ENCODE measurements at places on chromosomes 6 and 20. TPM values are rescaled to one million over a fixed set of nuclear protein-coding genes. Genes with fewer than 3 reads are reported as not detected.

Gene GABRR1
- not detected for total RNA-seq

Gene FAM209B
- 0.63 TPM for total RNA-seq

Gene TCFL5
- total RNA-seq = 4.7 TPM

Gene EMILIN3
- total RNA-seq = not detected

Gene C6orf163
- 0.95 TPM for total RNA-seq

Gene HLA-DOA
- total RNA-seq = 0.53 TPM

Gene TENT5A
- 1.1 TPM for total RNA-seq

Gene TSBP1
- not detected for total RNA-seq

Gene TNFRSF6B
- total RNA-seq = not detected

Gene DOP1A
- 8.8 TPM for total RNA-seq

Gene GRM1
- not detected for total RNA-seq

DNA sequence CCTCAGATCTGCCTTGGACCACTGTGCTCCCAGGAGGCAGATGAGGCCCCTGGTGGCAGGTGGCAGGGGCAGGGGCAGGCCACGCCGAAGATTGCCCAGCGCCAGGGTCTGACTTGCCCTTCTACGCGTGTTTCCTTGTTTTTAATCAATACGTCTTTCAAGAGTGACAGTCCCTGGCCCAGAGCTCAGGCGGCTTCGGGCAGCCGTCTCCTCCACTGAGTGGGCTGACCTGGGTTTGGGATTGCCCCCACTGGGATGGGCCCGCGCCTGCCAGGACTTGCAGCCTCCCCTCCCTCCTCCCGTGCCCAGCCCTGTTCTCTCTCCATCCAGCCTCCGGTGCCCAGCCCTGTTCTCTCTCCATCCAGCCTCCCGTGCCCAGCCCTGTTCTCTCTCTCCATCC is 21.2 kb downstream of the FRMD1 start:
- no peak for DNase-seq

DNA sequence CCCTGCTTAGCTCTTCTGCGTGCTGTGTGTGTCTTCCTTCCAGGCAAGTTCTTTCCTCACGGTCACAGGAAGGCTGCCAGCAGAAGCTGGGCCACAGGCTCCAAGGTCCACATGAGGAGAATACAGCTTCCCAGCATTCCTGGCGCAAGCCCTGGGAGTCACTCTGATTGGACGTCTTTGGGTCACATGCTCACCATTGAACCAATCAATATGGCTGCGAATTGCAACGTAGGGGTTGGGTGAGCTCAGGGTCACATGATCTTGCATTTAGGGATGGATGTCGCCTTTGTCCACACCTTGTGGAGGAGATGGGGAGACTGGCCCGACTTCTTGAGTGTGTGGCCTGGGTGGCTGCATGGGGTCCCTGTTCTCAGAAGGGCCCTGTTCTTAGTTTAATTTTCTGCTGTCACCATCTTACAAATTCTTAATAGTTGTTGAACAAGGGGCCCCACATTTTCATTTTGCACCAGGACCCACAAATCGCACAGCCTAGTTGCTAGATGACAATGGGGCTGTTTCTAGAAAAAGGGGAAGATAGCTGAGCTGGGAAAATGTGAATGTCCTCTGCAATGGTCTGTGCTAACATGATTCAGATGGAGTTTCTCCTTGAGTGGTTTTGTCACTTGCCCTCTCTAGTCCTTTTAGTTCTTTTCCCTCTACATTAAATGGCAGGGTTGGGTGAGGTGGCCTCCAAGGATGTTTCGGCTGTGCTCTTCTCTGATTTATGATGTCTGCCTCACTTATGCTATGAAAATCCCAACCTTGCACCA is 149.6 kb downstream of the CDH26 start:
- no peak for DNase-seq

DNA sequence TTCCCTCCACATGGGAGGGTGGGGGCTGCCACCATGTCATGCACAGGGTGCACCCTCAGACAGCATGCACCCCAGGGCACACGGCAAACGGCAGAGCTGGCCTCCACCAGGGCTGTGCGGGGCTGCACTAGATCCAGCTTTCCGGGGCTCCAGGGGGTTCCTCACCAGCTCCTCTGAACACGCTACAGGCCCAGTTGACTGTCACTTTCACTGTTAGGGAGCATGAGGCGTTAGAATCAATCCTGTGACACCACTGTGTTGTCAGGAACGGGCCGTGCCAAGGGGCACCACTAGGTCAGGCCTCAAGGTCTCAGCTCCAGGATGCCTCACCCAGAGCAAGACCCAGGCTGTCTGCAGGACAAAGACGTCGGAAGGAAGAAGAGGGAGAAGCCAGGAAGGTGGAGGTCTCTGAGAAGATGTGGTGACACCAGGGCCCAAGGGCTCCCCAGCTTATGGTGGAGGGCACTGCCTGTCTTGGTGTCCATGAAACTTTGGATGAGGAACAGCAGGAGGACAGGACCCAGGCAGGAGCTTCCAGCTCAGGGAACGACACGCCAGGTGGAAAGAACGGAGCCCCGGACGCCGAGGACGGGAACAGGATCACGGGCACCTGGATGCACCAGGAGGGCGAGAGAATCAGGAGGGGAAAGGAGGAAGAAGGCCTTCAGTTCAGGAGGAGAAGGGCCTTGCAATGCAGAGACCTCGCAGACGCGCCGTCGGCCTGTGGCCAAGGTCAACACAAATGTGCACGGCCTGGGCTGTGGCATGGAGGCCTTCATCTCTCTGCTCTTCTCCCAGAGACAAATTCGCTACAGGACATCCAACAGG is 49.5 kb downstream of the YTHDF1 start:
- no peak for DNase-seq

- no peak for DNase-seq
These were observed 292.2 kb upstream of the JAG1 start for GRCh38 chr20:10965936-10966470.

- DNase-seq = no peak
These were observed 3.0 kb upstream of the CCN2 start for GRCh38 chr6:131954059-131954774.

DNA sequence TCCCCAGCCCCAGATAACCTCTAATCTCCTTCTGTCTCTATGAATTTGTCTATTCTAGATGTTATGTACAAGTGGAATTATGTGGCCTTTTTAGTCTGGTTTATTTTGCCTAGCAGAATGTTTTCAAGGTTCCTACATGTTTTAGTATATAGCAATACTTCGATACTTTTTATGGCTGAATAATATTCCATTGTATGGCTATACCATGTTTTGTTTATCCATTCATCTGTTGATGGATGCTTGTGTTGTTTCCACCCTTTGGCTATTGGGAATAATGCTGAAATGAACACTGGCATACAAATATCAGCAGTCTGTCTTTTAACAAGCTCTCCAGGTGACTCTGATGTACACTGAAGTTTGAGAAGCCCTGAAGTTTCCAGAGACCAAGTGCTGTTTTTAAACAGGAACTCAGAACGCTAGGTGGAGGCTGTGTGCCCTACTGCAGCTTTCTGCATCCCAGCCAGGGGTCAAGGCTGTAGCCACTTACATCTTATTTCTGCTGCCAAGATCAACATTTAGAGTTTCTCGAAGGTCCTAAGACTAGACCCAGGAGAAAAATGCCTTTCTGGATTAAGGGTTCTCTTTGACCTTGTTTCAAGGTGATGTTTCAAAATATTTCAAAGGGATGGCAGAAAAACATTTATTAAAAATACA is 123.0 kb downstream of the SOBP start:
- no peak for DNase-seq

DNA sequence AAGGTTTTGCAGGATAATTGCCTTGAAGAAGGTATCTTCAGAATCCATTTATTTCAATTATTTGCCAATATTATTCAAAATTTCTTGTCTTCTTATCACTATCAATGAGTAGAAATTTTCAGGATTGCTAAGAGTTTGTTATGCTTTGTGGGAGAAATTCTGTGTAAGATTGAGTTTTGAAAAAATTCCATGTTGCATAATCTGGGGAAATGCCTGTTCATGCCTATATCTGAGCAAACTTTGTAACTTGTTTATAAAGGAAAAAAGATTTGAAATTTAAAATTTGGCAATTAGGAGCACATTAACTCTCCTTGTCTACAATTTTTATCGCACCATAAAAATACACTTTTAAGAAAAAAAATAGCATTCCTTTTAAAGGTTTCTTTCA is 39.8 kb upstream of the EDN1 start:
- DNase-seq = no peak

DNA sequence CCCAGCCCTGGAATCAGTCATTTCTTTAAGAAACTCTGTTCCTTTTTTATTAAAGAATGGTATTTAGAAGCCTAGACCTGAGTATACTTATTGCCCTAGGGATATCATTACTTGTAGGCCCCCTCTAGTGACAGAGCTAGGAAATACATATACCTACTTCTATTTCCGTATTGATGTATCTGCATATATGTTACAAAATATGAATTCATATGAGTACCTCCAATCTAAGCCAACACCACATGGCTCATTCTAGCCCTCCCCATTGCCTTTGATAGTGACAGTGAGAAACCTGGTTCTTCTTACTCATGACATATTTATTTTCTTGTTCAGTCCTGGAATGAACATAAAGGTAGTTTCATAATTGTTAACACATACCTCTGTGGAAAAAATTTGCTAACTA is 137.2 kb downstream of the FARS2 start:
- DNase-seq = peak; percentile 60

DNA sequence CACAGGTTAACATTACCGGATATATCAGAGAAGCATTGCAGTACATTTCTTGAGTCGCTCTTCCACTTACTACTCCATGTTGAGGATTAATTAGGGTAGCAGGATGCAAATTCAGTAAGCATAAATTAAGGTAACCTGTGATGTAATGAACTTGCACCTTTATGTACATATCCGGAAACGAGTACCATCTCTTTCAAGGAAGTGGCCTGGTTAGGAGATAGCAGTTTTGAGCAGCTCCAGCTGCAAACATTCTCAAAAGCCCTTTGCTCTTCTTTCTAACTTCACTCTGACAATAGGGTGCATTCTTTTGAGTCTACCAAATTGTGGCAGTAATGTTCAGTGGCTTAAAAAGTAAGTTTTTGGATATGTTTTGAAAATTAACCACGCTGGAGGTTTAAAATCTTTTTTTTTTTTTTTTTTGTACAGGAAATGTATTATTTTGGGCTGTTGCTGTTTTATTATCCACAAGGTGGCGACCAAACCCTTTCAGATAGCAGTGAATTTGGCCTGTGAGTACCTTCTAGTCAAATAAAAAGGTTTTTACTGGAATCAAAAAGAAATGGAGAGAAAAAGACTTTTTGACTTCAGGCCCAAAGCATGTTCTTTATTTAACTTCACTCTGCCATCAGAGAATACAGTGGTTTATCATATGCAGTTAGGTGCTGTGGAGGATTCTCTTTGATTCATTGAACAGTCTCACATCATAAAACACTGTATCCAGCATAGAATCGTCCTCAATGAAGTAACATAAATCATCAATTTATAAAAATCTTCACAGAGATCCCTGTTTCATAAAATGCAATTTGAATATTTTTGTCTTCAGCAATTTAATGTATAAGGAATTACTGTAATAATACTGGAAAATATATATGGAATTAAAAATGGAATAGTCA is 8.9 kb downstream of the FAM217B start:
- peak; percentile 27 for DNase-seq

GRCh38 chr6:168626046-168626602 is 185.1 kb downstream of the SMOC2 start:
- no peak for DNase-seq

DNA sequence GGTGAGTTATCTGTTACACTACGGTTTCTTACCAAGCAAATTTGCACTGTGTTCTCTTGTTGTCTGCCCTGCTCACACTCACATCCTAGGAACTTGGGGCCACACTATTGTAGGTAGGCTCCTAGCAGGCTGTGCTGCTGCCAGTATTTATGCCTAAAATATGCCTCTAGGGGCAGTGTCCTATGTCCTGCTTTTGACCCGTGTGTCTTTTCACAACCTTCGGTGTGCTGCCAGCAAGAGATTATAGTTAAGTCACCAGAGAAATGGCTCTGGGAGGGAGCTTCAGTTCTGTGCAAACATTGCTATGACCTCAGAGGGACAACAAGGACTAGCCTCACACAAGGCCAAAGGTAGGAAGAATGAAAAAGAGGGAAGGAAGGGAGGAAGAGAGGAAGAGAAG is 8.9 kb upstream of the TAAR5 start:
- DNase-seq = no peak

GRCh38 chr20:59160389-59161115 is 3.1 kb upstream of the ZNF831 start:
- DNase-seq = peak; percentile 44

- DNase-seq = no peak
These were observed 136.1 kb downstream of the TFAP2A start for GRCh38 chr6:10278746-10279145.

GRCh38 chr20:18788021-18788420 is 25.6 kb upstream of the SCP2D1 start:
- no peak for DNase-seq

- no peak for DNase-seq
These were observed 40.6 kb downstream of the NINL start for GRCh38 chr20:25544734-25545133.

GRCh38 chr20:11350126-11351005 is 567.3 kb upstream of the BTBD3 start:
- DNase-seq = no peak

GRCh38 chr20:19121463-19121862 is 91.0 kb upstream of the SLC24A3 start:
- DNase-seq = no peak

DNA sequence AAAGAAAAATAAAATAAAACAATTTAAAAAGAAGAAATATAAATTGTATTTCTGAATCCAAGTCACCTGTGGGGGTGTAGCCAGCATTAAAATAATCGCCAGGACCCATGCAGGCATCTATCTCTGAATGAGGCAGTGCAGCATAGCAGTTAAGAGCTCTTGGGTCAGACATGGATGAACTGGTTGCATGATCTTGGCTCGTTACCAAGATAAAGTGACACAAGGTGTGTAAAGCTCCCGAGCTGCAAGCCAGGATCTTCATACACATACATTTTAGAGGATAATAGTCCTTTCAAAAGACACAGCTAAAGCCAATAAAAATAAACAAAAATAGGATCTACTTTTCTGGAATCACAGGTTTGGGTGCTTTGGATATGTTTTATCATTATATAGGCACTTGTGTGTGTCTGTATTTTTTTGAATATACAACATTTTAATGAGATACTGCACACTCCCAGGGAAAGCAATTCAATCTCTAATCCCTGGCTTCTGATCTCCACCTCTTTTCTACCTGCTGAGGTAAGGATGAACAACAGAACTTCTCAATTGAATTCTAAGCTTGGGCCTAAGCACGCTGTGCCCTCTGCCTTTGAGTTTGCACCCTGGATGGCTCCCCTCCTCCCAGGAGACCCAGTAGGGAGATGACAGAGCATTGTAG is 8.9 kb downstream of the TRIM10 start:
- DNase-seq = no peak

GRCh38 chr6:145502416-145502815 is 232.9 kb downstream of the EPM2A start:
- DNase-seq = no peak

GRCh38 chr20:10863337-10864060 is 189.7 kb upstream of the JAG1 start:
- DNase-seq = no peak

DNA sequence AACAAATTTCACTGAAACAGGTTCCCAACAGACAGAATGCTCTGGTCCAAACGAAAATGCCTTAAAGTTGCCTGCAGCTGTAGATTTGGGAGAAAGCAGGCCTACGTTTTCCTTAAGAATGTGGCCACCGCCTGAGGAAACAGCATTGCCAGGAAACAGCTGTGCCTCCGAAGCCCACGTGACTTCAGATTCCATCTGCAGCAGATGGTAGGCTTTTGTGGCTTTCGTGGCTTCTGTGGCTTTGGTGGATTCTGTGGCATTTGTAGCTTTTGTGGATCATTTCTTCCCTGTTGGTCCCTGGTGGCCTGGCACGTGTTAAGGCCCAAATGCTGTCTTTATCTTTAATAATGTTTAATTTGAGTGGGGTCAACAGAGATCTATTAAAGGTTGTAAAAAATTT is 222.9 kb downstream of the TTLL2 start:
- no peak for DNase-seq

GRCh38 chr6:160315310-160315709 is 32.9 kb upstream of the SLC22A3 start:
- no peak for DNase-seq

Data from activated CD4-positive, alpha-beta memory T cell treated with anti-CD3 and anti-CD28 coated beads for 36 hours (primary cell).